T47D (cell line): ENCODE measurements at places on chromosomes 6 and 20.

DNA sequence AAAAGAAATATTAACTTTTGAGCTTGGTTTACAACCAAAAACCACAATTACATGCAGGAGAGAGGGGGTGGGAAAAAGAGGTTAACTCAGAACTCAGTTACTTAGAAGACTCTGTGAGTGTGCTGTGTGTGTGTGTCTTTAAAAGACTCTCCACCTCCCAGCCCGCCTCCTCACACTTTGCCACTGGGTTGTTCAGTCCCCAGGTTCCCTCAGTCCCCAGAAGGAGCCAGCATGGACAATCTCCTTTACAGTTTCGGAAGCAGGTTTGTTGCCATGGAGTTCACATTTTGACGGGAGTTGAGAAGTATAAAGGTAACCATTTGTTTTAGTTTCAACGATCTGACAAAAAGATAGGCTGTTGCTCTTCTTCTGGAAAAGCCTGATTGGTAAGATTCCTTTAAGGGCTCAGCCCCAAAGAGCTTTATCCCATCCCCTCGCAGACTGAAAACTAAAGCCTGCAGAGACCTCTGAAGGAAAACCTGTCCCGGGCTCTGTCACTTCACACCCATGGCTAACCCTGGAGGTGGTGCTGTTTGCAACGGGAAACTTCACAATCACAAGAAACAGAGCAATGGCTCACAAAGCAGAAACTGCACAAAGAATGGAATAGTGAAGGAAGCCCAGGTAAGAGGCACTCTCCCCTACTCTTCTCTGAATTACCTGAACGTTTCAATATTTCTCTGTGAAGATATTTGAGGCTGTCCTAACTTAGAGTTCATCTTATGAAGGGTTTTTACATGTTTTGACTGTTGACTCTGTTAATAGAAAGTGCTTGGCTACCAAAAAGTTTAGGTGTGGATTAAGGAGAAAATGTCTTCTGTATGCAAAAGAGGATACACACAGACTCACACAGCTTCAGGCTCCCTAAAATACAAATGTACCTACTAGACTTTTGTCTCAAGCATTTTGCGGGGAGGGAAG, at the start of gene SPTLC3:
SPTLC3 (plus strand) TSS at position 212 of the 921 bp plus-strand sequence; CDS start at position 508, 296 bp downstream.
- peak; percentile 21 for DNase-seq

GRCh38 chr20:59103573-59103972, 60.0 kb upstream of the ZNF831 start:
- DNase-seq, result no peak

DNA sequence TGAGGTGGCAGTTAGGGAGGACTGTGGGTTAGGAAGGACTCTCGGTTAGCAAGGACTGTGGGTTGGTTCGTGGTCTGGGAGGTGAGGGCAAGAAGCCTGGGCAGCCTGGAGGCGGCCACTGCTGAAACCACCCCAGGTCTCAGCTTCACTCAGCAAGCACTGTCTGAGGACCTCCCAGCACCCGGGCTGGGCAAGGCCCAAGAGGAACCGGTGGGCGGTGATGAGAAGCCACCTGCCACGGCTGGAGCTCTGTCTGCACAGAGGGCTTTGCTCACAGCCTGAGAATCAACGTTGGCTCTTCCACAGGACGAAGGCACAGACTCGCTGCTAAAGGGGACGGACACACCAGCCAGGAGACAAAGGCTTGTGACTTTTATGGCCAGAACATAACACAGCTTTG, 69.3 kb downstream of the DACT2 start:
- DNase-seq, result no peak

GRCh38 chr6:31068669-31069340, 43.6 kb downstream of the C6orf15 start:
- peak; percentile 82 for DNase-seq

DNA sequence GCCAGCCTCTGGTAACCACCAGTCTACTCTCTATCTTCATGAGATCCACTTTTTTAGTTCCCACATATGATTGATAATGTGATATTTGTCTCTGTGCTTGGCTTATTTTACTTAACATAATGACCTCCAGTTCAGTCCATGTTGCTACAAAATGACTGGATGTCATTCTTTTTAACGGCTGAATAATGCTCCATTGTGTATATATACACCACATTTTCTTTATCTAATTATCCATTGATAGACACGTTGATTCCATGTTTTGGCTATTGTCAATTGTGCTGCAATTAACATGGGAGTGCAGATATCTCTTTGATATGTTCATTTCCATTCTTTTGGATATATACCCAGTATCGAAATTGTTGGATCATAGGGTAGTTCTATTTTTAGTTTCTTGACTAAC, 89.3 kb downstream of the ATRN start:
- DNase-seq, result no peak

- DNase-seq, result peak; percentile 30
Observed at GRCh38 chr6:46015119-46015968, at the start of gene CLIC5. Gene CLIC5 (minus strand): TSS chr6:46015860. CDS start chr6:46015542, 318 bp downstream.

DNA sequence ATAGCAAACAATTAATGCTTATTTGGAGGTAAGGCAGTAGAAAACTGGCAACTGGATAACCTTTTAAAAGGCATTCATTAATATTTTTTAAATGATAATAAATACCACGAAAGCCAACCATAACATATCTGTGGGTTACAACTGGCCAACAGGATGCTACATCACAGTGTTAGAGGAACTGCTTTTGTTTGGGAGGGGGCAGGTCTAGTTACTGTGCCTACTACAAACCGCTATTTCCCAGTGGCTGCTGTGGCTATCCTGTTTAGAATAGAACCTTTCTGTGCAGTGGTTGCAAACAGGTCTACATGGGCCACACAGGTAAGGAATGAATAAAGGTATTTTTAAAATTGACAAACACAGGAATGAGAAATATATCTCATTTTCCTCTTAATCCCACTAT, 976 bp downstream of the PIGT start:
- no peak for DNase-seq

- no peak for DNase-seq
Observed at GRCh38 chr6:8047541-8048292, 16.5 kb downstream of the BLOC1S5 start.

- no peak for DNase-seq
Observed at GRCh38 chr20:19874040-19874727, 116.1 kb downstream of the RIN2 start.

DNA sequence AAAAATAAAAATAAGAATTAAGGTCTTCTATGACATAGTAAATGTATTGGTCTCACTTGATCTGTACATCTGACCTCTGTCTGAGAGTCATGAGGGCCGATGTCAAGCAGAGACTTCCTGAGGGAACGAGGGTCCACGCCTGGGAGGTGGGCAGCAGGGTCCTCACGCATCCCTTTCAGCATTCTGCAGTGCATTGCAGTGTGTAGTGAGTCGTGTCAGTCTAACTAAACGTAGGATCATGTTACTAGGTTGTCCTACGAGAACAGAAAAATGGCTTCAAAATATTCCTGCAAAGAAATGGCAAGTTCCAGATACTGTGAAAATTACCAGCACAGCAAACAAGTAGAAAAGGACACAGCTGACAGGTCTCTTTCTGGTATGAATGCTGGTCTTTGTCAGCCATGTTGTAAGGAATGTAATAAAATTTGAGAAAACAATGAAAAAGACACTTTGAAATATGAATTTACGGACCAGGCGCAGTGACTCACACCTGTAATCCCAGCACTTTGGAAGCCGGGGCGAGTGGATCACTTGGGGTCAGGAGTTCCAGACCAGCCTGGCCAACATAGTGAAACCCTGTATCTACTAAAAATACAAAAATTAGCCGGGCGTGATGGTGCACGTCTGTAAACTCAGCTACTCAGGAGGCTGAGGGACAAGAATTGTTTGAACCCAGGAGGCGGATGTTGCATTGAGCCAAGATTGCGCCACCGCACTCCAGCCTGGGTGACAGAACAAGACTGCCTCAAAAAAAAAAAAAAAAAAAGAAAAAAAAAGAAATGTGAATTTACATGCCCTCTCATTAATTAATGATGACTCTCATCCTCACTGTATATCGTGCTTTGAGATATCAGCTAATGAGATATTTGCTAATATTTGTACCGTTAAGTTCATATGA, 2.4 kb upstream of the AHCY start:
- DNase-seq, result no peak

DNA sequence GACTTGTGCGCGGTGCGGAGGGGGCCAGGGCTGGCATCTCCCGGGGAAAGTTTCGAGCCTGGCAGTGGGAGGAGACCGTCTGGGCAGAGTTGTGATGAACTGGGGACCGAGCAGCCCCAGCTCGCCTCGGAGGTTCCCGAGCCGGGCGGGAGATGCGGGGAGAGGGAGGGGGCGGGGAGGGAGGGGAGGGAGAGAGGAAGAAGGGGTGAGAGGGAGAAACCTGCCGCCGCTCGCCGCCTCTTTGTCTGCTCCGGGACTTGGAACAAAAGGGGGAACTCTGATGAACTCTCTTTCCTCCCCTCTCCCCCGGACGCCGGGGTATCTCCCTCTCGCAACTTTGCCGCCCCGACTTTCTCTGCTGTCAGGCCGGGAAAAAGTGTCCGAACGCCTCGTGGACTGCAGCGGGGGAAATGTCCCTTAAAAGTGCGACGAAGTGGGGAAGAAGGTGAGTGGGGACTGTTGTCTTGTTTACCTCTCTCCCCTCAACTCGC, 72.7 kb downstream of the SOX4 start:
- no peak for DNase-seq

GRCh38 chr6:113425977-113426660, 431.0 kb upstream of the MARCKS start:
- DNase-seq, result no peak

DNA sequence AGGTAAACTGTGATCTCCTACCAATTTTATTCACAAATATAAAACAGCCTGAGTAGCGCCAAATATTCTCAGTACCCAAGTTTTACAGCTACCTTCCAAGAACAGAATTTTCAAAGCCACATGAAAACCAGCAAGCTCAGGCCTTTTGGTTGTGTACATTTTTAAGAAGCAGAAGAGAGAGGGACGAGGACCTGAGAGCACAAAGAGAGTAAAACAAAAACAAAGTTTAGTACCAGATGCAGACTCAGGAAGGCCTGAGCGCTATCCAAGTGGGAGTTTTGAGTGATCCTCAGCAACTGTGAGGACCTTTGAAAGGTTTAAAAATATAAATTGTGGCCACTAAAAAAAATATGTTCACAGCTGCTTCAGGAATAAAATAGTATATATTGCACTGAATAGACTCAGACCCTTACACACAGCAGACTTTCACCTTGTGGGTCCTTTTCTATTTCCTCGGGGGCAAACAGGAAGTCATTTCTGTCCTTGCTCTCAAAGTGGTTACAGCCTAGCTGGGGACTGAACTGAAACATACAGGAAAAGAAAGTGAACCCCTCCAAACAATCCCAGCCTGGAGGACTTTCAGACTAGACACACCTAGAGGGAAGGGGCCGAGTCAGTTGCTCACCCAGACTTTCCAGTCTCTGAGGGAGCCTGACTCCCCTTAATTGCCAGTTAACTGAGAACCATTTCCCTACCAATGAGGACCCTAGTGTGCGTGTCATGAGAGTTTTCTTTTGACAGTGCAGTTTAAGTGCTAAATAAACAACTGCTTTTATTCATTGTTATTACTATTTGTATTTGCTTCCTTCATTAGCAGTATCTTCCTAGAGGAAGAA, 48.5 kb upstream of the NT5E start:
- DNase-seq, result no peak

DNA sequence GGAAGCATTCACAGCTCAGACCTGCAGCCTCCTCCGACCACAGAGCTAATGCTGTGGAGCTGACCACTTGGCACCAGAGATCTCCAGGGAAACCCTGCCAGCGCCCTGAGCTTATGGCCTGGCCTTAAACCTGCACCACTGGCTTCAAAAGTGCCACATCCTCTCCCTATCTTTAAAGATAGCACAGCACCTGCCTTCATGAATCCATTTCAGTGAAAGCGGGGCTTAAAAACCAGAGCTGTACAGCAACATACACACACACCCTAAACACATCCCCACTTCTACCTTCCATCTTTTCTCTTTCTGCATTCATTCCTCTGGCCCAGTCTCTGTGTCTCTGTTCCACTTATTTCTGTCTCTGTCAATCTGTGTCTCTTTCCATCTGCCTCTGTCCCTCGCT, 59.8 kb upstream of the CCDC167 start:
- DNase-seq, result no peak

DNA sequence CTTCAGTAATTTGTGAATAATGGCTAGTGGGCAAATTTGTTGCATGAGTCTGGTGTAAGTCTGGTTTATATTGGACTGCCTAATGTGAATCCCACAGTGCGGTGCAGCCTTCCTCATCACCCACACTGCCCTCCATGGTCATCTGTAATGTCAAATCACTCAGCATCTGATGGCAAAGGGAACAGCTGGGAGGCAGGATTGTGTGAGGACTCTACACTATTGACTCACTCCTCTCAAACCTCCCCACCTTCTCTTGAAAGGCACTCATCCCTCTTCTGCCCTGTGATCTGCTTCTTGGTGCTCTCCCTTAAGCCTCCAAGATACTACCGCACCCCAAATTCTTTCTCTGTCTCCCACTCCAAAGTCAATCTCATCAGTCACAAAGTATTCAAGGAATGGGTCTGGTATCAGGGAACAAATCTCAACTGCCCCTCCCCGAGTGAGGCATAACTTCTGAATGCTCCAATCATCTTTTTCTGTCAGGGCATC, 146.0 kb upstream of the BEND6 start:
- DNase-seq, result no peak

- no peak for DNase-seq
Observed at GRCh38 chr20:23988561-23988960, at the start of gene GGTLC1. Gene GGTLC1 (minus strand): TSS chr20:23988779. CDS start chr20:23986611, 2,168 bp downstream.

GRCh38 chr6:50699051-50699775, 14.1 kb upstream of the TFAP2D start:
- no peak for DNase-seq

- no peak for DNase-seq
Observed at GRCh38 chr6:47342824-47343223, 33.1 kb upstream of the TNFRSF21 start.

DNA sequence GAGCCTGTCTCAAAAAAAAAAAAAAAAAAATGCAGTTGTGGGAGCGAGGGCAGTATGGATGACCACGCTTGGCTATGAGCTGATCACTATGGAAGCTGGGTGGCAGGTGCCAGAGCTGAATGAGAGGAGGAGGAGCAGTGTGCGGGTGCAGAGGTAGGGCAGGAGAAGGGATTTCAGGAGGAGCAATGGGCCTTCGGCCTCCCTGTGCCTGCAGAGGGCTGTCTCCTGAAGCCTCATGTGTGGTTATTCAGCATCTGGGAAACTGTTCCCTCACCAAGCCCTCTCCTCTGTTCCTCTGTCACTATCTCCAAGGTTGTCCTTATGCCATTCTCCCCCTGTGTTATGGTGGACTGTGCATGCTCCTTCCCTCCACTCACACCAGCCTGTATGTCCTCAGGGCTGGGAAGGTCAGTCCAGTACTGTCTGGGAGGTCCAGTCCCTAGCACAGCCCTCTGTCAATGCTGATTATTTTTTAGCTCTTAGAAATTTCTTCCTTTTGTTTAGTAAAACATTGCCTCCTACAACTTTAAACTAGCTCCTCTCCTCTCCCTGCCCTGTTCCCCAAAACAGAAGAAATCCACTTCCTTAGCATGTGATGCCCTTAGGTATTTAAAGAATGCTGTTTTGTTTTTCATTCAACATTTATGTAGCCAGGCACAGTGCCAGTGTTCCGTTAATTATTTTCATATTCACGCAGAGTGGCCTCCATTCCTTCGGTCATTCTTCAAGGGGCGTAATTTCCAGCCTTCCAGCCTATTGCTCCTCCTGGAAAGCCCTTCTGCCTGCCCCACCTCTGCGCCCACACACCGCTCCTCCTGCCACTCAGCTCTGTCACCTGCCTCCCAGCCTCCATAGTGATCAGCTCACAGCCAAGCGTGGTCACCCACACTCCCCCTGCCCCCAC, 48.9 kb downstream of the CNBD2 start:
- peak; percentile 64 for DNase-seq

- no peak for DNase-seq
Observed at GRCh38 chr20:47311967-47312681, 44.4 kb downstream of the ZMYND8 start.
